ENCODE measurements at places on chromosomes 1 and 21. TPM values are rescaled to one million over a fixed set of nuclear protein-coding genes. Genes with fewer than 3 reads are reported as not detected.

- H3K4me3 ChIP-seq: no peak overlapping the region
- no peaks in the 10 kb centered on the region for H3K36me3 ChIP-seq
- DNase-seq: no peak
Observed at GRCh38 chr1:181126289-181126688, 37.8 kb downstream of the IER5 start.

- DNase-seq: peak; percentile 44
- no peaks in the 10 kb centered on the region for H3K27me3 ChIP-seq
- H3K27ac ChIP-seq: no peak overlapping the region
- H3K4me3 ChIP-seq: no peak overlapping the region
Observed at GRCh38 chr1:218739426-218739825, 394.3 kb downstream of the TGFB2 start.

- no peak overlapping the region for H3K27ac ChIP-seq
- DNase-seq: no peak
- no peaks in the 10 kb centered on the region for H3K27me3 ChIP-seq
Observed at GRCh38 chr1:54864460-54865208, 22.4 kb downstream of the DHCR24 start.

GRCh38 chr1:91804546-91805023 is 81.4 kb downstream of the TGFBR3 start:
- no peak for DNase-seq
- H3K4me3 ChIP-seq: no peak overlapping the region
- no peaks in the 10 kb centered on the region for H3K36me3 ChIP-seq
- peak overlapping the region; percentile 83 for H3K27ac ChIP-seq

DNA sequence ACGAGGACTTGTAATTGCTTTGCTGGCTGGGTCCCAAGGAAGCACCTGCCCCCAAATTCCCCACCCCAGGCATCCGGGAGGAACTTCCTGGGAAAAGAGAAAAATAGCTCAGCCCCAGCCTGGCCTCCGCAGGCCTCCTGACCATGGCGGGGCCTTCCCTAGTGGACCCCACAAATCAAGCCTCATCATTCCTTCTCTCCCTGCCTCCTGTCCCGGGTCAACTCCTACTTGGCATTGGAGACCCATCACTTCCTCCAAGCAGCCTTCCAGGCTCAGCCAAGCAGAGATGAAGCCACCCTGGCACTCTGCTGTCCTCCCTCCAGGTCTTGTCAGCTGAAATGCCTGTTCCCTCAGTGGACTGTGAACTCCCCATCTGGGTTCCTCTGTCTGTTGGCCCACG is 38.0 kb downstream of the AJAP1 start:
- H3K4me1 ChIP-seq: no peaks in the 10 kb centered on the region
- no peak overlapping the region for H3K4me3 ChIP-seq
- DNase-seq: no peak
- no peak overlapping the region for H3K27ac ChIP-seq
- peaks cover 10% of the 10 kb centered on the region for H3K27me3 ChIP-seq

DNA sequence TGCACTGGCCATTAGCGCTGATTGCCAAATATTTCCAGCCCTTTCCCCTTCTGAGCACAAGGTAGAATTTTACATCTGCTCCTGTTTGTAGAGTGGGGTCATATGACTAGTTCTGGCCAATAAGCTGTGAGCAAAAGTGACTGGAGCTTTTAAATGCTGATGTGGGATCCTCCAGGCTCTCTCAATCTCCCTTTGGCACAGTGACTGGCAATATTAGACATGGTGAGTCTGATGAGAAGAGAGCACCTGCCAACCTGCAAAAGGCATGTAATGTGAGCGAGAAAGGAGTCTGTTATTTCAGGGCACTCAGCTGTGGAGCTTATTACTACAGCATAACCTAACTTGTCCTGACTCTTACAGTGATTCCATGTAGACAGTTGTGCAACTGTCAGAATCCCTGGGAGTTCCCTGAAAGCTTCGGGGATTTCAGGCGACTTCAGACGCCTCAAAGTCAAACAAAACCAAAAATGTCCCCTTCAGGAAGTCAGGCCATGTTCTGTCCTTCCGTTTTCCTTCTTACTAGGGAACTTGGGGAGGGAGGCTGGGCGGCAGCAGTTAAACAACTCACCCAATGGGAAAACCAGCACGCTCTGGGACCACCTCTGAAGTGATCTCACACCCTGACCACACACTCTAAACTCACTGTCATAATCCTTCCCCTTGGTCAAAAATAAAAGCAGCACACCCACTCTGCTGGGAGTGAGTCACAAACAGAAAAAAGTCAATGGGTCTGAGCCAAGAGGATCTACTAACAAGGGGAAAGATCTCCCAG is 3.6 kb upstream of the RASSF5 start:
- DNase-seq: no peak
- no peaks in the 10 kb centered on the region for H3K27me3 ChIP-seq
- H3K4me3 ChIP-seq: no peak overlapping the region
- peaks cover 57% of the 10 kb centered on the region for H3K4me1 ChIP-seq
- no peaks in the 10 kb centered on the region for H3K36me3 ChIP-seq
- H3K27ac ChIP-seq: peak overlapping the region; percentile 67

DNA sequence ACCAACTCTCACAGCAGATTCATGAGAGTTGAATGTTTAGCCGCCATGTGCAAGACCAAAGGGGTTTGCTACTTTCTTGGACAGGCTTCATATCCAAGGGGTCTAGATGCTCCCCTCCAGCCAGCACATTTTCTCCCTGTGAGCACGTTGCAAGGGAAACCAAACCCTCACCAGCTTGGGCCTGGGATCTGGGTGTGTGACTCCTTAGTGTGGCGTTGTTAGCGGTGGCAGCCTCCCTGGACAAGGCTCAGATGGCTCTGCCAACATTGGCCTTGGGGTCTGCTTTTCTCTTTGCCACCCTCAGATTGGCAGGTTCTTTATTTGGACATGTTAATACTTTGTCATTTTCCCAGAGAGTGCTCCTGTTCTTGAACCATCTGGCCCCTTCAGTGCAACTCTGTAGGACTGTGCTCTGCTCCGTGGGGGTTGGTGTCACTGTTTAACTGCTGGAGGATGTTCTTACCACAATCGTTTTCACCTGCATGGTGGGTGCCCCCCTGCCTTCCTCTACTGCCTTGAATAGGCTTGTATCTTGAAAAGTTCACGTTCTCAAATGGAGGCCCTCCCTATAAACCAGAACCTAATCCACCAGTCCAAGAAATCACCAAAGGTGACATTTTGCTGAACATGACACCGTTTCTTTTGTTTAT is 13.4 kb downstream of the ABCG1 start:
- H3K4me3 ChIP-seq: no peak overlapping the region
- no peaks in the 10 kb centered on the region for H3K27me3 ChIP-seq
- no peak for DNase-seq

DNA sequence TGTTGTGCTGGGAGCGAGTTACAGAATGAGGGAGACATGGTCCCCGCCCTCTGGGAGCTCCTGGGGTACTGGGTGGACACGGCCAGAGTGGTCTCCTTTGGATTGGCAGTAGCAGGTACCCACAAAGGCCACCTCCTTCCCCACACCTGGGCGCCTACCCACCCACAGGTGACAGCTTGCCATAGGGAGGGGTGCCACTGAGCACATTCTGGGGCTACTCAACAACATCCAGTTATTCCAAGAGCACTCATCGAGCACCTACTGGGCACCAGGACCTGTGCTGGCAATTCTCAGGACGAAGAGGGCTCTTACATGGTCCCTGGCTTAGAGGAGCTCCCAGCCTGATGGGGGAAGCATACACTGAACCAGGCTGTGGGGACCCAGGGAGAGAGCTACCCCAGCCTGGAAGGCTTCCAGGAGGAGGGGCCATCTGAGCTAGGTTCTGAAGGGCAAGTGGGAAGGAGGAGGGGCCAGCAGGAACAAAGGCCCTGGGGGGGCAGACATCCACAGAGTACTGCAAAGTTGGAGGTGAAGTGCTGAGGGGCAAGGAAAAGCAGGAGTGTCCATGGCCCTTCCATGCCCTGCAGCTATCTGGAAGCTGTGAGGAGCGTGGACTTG is 22.0 kb downstream of the MRPL37 start:
- no peak for DNase-seq
- no peak overlapping the region for H3K27ac ChIP-seq
- H3K27me3 ChIP-seq: no peaks in the 10 kb centered on the region
- no peak overlapping the region for H3K4me3 ChIP-seq
- peaks cover 57% of the 10 kb centered on the region for H3K36me3 ChIP-seq

DNA sequence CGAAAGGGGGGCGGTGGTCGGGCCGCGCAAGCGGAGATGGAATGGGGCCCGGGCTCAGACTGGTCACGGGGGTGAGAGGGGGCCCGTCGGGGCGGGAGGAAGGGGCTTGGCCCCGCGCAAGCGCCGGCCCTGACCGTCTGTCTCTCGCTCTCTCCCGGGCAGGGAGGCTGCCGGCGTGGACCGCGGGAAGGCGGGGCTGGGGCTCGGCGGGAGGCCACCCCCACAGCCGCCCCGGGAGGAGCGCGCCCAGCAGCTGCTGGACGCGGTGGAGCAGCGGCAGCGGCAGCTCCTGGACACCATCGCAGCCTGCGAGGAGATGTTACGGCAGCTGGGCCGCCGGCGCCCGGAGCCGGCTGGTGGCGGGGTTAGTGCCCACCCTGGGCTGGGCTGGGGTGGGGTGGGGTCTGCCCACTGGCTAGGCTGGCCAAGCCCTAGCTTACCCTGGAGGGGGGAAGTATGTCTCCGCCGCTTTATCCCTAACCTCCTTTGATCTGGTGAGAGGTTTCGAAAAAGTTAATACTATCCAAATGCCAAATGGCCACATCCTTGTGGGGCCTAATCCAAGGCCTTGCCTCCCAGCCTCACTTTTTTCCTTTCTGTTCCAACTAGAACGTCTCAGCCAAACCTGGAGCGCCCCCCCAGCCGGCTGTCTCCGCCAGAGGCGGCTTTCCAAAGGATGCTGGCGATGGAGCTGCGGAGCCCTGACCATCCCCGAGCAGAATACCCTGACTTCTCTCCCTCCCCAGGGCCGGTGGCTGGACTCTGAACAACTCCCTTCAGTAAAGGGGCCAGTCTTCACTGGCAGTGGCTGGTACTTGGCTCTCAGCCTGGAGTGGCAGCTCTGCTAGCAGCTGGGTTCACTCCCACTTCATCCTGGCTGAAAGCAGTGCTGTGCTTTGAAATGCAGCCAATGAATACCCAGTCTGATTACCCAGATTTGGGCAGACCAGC is 636 bp upstream of the YRDC start:
- DNase-seq: peak; percentile 64
- peaks cover 7% of the 10 kb centered on the region for H3K4me1 ChIP-seq
- H3K4me3 ChIP-seq: peak overlapping the region; percentile 97
- H3K36me3 ChIP-seq: peaks cover 13% of the 10 kb centered on the region
- H3K27ac ChIP-seq: peak overlapping the region; percentile 89
- H3K27me3 ChIP-seq: no peaks in the 10 kb centered on the region

DNA sequence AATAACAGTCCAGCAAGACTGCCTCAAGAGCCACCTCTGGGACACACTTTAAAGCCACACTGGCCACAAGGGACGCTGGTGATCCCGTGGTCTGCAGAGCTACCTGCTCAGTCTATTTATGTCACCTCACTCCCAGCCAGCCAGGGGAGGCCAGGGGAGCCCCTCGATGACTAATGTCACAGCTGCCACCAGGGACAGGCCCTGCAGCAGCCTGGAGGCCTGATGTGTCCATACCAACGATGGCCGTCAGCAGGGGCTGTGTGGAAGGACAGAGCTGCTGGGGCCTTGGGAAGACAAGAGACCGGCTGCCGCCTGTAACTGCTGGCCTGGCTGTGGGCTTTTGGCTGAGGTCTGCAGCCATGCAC is 71.0 kb downstream of the SIK1 start:
- H3K27me3 ChIP-seq: no peaks in the 10 kb centered on the region
- no peak overlapping the region for H3K27ac ChIP-seq
- peak; percentile 6 for DNase-seq
- no peak overlapping the region for H3K4me3 ChIP-seq
- no peaks in the 10 kb centered on the region for H3K36me3 ChIP-seq

DNA sequence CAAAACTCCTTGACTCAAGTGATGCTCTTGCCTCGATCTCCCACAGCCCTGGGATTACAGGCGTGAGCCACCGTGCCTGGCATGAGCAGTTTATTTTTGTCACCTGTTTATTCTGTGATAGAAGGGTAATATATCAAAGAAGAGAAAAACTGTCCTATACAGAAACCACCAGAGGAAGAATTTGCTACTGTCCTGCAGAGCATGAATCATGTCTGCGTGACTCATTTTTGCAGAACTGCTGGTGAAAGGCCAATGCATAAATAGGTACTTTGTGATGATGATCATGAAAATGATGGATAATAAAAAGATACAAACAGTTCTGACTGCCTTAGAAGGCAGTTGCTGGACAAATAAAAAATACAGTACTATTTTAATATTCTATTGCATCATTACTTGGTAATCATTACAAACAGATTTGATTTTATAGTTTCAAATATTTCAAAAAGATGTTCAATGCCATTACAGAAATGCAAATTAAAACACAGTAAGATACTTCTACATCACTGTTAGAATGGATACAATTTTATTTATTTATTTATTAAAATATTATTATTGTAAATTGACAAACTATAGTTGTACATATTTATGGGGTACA is 26.5 kb downstream of the RIPPLY3 start:
- H3K27me3 ChIP-seq: no peaks in the 10 kb centered on the region
- H3K27ac ChIP-seq: no peak overlapping the region
- DNase-seq: no peak
- no peaks in the 10 kb centered on the region for H3K36me3 ChIP-seq
- no peak overlapping the region for H3K4me3 ChIP-seq

- no peak overlapping the region for H3K4me3 ChIP-seq
- H3K36me3 ChIP-seq: no peaks in the 10 kb centered on the region
- H3K27me3 ChIP-seq: no peaks in the 10 kb centered on the region
- DNase-seq: peak; percentile 83
- peak overlapping the region; percentile 34 for H3K27ac ChIP-seq
- no peaks in the 10 kb centered on the region for H3K4me1 ChIP-seq
Observed at GRCh38 chr1:56074007-56074651, 505.2 kb downstream of the PLPP3 start.

SPTA1 gene
- total RNA-seq: not detected

PTPRU gene
- total RNA-seq: 15.3 TPM

KIAA1614 gene
- total RNA-seq: 4.7 TPM

LCE3B gene
- not detected for total RNA-seq

Measured in heart right ventricle (tissue), 16 donors.